ENCODE measurements at places on chromosomes 3 and 15.

DNA sequence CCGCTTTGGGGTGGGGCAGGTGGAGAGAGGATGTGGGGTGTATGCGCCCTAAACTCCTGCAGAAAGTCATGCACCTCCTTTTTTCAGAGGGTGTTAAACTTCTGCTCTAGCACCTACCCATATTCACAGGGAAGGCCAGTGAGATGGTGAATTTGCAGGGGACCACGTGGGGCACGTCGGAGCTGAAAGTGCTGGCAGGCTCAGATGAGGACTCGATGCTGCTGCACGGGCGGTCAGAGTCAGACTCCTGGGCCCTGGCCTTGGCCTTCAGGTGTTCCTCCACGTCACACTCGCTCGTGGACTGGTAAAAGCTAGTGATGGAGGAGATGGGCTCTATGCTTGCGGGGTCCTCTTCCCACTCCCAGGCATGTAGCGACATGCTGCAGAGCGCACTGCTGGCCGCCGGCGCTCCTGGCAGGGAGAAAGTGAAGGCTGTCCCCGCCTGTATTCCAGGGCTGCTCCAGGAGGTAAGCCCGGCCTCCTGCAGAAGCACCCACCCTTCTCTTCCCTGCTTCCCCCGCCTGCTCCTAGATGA, 883 bp downstream of the CFAP92 start:
- DNase-seq: no peak

DNA sequence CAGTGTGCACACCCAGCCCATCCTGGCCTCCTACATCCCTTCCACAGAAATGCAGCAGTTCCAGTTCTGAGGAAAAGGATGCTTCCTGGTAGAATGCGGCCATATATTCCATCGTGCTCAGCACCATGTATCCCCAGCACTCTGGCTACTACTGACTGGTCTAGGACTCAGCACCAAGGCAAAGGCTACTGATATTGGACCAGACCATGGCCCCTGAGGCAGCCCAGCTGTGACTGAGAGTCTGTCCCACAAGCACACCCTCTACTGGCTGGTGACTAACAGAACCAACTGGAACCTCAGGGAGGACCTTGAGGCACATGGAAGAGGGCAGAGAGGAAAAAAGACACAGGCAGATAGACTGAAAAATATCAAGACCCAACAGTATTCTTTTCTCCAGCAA, 30.0 kb downstream of the TARS3 start:
- no peak for DNase-seq

DNA sequence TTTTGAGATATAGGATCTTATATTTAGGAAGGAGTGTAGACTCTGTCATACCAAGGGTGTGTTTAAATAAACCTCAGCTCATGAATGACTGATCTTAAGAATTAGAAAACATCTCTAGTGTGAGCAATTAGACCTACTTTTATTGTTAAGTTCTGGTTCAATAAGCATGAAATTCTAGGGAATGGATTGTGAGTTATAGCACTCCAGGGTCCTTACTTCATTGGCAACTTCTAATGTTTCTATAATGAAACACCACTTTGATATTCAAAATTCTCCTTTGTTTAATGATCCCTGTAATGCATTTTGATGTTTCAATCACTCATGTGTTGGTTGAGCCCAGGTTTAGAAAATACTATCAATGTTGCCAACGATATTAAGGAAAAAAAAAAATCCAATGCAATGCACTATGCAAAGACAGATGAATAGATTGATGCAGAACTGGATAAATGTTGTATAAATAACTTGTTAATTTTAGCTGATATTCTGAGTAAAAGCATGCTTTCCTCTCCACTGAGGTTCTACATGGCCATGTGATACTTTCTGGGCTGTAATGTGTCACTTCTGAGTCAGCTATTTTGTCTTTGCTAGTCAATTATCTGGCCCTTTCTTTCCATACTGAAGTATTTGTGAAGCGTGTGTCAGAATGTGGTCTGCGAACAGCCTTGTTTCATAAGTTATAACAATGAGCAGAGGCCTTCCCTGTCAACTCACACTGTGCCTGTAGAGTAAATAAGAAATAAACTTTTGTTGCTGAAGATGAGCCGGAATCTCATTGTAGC, 1035.9 kb downstream of the PLOD2 start:
- DNase-seq: no peak

DNA sequence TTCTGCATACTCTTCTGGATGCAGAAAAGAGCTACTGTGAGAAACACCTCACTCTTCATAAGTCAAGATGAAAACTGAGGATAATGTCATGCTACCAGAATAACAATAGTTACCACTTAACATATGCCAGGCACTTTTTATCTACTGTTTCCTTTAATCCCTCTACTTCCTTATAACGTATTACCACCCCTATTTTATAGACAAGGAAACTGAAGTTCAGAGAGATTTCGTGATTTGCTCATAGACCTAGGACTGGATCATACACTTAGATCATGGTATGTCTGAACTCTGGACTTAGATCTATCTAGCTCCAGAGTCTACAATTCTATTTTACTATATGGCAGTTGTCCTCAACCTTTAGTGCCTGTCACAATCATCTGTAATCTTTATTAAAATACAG, 155.7 kb upstream of the TSPAN3 start:
- no peak for DNase-seq

GRCh38 chr3:177579419-177579818, 382.1 kb upstream of the TBL1XR1 start:
- DNase-seq: no peak

GRCh38 chr3:73294537-73294936, 233.1 kb downstream of the EBLN2 start:
- DNase-seq: no peak

DNA sequence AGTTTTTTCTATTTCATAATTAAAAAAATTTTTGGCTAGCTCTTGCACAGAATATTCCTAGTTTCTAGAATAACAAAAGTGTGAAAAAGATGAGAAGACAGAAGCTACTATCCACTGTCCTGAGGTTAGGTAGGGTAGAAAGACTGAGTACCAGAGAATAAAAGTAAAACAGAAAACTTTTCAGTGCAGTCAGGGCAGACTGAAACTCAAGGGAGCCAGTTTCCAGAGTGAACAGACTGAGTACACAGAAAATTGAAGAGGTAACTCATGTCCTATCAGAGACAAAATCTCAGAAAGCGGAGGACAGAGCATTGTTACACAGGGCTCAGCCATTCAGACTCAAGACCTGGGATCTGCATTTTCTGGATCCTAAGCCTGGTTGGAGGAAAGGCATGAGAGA, 8.8 kb upstream of the FBXO40 start:
- DNase-seq: no peak

DNA sequence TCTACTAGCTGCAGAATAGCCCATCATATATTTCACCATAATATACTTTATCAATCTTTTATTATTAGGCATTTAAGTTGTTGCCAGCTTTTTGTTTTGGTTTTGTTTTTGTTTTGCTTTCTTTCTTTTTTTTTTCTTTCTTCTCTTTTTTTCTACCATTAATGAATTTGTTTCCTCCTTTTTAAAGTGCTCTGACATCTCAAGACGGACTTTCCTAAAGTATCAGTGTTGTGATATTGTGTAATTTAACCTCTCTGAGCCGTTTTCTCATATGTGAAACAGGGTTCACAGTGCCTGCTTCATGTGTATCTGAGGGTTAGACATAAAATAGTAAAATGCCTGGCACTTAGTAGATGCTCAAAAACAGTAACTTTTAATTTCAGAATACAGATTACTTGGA, 109.5 kb upstream of the IL12A start:
- DNase-seq: no peak

DNA sequence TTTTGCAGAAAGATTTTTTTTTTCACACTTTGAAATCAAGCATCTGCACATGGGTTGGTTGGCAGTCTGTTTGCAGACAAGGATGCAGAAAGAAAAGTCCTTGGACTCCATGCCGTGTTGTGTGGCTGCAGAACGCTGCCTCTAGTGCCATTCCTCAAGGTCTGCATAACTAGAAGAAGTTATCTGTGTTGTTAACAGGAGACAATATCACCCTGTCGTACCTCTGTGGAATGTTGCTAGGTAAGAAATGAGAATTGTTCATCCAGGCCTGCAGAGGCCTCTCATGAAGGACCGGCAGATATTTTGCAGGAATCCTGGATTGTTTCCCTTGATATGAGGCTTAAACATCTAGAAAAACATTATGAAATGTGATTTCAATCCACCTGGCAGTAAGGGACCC, 58.5 kb upstream of the PPARG start:
- DNase-seq: no peak

- no peak for DNase-seq
Measured at GRCh38 chr3:165954171-165954570, 116.9 kb upstream of the BCHE start.

DNA sequence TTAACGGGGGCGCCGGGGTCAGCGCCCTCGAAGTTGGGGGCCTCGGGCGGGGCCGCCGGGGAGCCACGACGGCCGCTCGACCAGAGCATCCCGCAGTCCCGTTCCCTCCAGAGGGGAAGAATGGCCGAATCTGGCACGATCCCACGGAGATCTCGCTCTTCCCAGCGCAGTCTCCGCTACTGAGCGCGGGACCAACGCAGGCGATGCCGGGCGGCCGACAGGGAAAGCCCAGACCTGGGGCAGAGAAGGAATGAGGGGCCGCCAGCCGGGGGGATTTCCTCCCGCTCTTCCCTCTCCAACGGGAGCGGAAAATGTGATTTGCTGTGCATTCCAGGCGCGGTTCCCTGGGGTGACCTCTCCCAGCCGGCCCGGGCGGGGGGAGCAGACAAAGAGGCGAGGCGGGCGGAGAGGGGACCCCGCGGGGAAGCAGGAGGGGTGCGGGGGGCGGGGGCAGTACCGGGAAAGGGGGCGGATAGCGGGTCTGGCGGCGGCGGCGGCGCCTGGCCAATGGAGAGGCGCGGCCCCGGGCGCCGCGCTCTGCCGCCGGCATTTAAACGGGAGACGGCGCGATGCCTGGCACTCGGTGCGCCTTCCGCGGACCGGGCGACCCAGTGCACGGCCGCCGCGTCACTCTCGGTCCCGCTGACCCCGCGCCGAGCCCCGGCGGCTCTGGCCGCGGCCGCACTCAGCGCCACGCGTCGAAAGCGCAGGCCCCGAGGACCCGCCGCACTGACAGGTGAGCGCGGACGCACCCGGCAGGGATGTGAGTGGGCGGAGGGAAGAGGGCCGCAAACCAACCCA, at the start of gene GREM1:
Gene GREM1, plus strand, starts transcription at position 579 of the 801 bp plus-strand sequence. CDS start 12,687 bp downstream, outside the sequence.
- no peak for DNase-seq

GRCh38 chr3:36814776-36815175, 50.4 kb upstream of the DCLK3 start:
- DNase-seq: no peak

DNA sequence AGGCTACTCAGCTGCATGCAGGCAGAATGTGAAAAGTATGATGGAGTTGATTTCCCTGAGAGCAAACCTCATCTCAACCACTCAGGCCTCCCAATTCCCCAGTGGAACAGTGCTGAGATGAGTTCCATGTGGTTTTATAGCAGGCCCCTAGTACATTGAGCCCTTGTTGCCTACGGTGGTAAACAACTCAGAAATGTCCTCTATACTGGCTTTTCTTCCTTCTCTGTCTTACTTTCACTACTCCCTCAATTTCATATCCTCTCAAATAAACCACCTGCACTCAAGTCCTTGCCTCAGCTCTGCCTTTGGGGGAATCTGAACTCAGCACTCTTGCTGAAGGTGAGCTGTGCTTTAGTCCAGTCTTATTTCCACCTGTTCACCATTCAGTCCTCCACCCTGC, 399.9 kb downstream of the PDCD6IP start:
- no peak for DNase-seq

GRCh38 chr3:150407051-150407807, 869 bp upstream of the TSC22D2 start:
- DNase-seq: no peak

- no peak for DNase-seq
Measured at GRCh38 chr3:162984746-162985145, 1488.1 kb downstream of the OTOL1 start.

GRCh38 chr15:39300451-39301153, 280.3 kb upstream of the THBS1 start:
- DNase-seq: no peak

DNA sequence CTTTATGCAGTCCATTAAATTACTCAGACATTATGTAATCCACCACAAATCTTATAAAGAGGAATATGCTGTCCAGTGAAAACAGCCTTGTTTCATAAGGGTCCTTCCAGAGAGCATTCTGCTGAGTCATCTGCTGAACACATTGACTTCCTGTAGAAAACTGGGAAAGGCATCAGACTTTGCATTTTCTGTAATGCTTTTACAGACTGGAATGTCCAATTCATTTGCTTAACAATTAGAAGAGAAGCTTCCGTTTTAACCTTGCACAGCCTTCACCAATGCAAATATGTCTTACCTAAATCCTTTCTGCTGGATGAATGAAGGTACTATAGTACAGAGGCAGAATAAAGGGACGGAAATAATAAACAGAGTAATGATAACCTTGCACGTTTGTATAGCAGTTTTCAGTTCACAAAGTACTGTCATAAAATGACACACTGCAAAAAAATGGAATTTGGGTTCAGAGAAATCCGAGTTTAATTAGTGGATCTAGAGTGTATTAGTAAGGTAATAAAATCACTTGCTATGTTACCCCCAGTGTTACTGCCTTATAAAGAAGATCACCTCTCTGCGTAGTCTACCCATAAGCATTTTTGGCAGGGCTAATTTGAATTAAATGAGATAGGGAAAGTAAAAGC, 301.5 kb downstream of the PYDC2 start:
- DNase-seq: no peak

DNA sequence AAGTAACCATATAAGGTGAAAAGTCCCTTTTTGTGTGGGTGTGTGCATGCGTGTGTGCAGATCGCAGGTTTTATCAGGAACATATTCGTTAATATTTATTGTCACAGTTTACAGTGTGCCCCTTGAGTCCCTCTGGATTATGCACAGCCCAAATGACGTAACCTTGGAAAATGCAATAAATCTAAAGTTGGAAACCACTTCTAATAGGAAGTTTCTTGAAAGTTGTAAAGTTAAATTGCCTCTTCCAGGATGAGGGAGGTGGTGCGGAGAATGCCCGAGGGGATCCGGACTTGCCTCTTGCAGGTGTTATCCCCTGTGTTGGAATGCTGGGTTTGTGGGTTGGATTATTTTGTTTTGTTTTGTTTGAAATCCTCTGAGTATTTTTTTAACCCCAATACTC, 143.3 kb downstream of the CMSS1 start:
- no peak for DNase-seq

DNA sequence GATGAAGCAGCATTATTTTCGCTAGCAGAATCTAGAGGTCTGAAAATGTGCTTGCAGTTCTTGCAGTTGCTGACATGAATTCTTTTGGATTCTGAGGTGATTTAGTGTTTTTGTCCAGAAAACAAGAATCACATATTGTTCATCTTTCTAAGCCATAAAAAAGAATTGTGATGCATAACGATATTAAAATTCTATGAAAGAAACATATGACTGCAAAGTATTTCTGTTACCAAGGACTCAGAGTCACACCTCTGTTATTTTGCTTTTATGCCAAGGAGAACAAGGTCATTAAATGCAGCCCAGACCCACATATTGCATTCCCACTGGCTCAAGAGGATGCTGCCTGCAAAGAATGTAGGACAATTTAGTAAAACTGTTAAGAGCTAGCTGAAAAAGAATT, 299.8 kb upstream of the GPR149 start:
- DNase-seq: no peak

GRCh38 chr3:31197941-31198340, 303.5 kb upstream of the GADL1 start:
- DNase-seq: no peak
